BJ (cell line): ENCODE measurements at places on chromosomes 2 and 18.

GRCh38 chr2:133993160-133993559, 260.7 kb upstream of the MGAT5 start:
- no peak for DNase-seq

DNA sequence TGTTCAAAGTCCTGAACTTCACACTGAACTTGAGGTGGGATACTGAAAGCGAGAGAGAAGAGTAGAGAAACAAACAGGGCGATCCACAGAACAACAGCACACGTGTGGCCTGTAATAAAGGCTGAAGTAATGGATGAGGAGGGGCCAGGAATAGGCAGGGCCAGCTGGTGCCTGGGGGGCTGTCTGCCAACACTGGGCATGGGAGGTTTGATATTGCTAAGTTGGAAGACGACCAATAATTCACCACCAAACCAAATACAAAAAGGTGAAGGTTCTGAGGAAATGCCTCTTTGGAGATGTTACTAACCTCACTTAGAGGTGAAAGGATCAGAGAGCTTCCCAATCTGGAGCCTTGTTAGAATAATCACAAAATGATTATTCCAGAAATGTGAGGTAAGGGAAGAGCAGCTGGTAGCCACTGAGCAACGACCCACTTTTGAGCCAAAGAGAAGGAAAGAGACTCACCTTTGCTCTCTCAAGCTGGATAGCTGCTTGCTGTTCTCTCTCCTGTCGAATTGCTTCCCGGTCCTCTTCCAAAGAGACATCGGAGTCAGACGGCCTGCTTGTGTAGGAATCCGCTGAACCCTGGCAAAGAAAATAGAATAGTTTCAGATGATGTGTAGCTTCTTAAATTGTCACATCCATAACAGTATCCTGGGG, 54.7 kb upstream of the ARL5A start:
- DNase-seq: no peak

DNA sequence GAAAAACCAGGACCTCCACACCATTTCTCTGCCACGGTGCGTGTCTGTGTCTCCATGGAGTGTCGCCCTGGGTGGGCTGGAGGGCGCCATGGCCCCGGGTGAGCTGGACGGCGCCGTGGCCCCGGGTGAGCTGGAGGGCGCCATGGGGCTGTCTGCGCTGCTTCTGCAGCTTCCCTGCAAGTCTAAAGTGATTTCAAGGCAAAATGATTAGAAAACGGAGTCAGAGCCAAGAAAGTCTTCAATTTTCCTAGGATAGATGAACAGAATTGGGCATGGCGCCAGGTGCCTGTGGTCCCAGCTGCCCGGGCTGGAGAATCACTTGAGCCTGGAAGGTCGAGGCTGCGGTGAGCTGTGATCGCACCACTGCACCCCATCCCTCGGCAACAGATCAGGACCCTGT, 27.7 kb upstream of the NFATC1 start:
- DNase-seq: no peak

- DNase-seq: peak; percentile 95
Measured at GRCh38 chr2:102063941-102064678, 72.3 kb downstream of the IL1R2 start.

DNA sequence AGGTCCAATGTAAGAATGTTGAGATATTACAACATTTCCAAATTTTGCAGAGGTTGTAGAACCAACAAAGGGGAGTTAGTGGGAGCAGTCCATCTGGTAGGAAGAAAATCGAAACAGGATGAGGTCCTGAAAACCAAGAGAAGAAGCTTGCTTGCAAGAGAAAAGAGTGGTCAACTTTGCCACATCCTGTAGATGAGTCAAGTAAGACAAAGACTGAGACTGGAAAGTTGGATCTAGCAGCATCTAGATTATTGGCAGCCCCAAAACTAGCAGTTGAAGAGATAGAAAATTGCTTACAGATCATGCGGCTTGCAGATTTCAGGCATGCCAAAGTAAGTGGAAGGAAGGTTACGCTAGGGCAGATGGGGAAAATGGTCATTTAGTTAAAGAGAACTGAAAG, 378.9 kb downstream of the GRB14 start:
- no peak for DNase-seq

DNA sequence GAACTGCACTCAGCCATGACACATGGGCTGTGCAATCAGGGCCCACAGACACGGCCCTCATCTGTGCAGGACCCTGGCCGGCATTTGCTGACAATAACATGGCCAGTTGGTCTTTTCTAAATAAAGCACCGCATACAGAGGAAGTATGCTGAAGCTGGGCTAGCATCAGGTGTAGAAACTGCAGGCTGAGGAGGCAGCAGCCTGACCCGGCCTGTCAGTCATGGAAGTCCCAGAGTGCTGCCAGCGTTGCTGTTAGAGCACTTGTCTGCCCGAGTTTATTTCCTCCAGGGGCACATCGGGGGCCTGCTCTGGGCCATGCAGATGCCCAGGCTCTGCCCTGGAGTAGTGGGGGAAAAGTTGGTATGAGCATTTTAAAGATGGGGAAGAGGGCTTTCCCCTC, 4.1 kb upstream of the PTPN18 start:
- no peak for DNase-seq

- DNase-seq: peak; percentile 32
Measured at GRCh38 chr2:61460163-61460562, 10.7 kb downstream of the USP34 start.

GRCh38 chr2:148042219-148042618, 21.3 kb downstream of the MBD5 start:
- no peak for DNase-seq

DNA sequence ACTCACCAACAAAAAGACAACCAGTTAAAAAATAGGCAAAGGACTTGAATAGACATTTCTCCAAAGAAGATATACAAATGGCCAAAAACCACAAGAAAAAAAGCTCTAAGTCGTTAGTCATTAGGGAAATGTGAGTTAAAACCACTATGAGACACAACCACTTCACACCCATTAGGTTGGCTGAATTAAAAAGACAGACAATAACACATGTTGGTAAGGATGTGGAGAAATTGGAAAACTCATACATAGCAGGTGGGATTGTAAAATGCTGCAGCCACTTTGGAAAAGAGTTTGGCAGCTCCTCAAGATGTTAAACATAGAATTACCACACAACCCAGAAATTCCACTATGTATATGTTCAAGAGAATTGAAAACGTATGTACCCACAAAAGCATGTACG, 117.6 kb upstream of the SPATS2L start:
- no peak for DNase-seq

DNA sequence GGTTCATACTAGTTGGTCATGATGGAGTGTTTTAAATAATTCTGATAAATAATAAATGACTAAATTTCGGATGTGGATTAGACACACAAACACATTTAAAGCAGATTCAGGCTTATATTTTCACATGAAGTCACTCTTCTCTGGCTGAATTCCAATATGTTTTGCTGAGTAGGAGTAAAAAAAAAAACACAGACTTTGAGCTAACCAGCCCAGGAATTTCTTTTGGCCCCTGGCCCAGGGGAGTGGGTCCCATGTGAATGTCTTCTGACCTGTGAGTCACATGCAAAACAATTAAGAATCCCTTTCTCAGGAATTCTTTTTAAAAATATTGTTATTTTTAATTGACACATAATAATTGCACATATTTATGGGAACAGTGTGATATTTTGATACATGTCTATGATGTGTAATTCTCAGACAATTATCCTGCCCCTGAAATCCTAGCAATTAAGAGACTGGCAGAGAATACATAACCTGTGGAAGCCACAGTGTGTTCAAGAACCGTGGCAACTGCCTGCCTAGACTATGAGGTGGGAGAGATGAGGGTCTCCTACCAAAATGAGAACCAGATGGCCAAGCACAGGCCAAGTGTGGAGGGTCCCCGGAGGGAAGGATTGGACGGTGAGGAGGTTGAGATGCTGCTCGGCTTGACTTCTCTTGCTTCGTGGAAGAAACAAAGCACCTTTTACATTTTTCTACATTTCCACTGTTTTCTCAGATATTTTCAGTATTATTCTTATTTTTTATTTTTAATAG, 236.4 kb downstream of the PIEZO2 start:
- peak; percentile 18 for DNase-seq

- no peak for DNase-seq
Measured at GRCh38 chr2:24785671-24786321, 7.4 kb downstream of the PTRHD1 start.

- DNase-seq: no peak
Measured at GRCh38 chr2:4272261-4272858, 569.0 kb downstream of the DCDC2C start.

GRCh38 chr18:58937887-58938267, 73.2 kb downstream of the ZNF532 start:
- DNase-seq: no peak

- no peak for DNase-seq
Measured at GRCh38 chr2:154698296-154698720, at the start of gene KCNJ3. Gene KCNJ3, plus strand, starts transcription at chr2:154698695. Its CDS starts 81 bp downstream, at chr2:154698776.

GRCh38 chr2:162926907-162927306, 88.3 kb upstream of the KCNH7 start:
- no peak for DNase-seq

DNA sequence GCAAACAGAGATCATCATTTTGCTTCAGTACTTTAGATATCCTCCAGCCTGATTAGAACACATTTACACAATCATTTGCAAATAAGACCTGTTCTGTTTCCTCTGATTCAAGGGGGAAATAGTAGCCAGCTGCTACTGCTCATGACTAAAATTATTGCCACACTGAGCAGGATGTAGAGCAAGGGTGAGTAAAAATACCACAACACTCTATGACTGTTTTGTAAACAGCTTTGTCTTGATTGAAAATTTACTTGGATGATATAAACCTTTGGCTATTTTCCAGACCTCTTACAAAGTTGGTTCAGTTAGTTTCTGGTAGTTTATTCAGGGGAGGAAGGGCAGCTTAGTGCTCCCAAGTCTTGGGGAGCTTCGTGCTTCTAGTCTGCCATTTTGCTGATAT, 286.4 kb upstream of the CNTNAP5 start:
- DNase-seq: no peak

DNA sequence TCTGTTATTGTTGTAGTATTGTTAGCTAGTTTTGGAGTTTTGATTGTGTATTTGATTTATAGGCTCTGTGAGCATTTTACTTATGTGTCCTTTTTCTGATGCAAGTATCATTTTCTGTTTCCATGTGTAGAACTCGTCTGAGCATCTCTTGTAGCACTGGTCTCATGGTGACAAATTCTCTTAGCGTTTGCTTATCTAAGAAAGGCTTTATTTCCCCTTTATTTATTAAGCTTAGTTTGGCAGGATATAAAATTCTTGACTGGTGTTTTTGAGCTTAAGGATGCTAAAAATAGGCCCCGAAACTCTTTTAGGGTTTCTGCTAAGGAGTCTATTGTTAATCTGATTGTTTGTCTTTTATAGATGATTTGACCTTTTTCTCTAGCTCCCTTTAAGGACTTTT, 57.6 kb upstream of the THUMPD2 start:
- DNase-seq: no peak

- no peak for DNase-seq
Measured at GRCh38 chr2:160381425-160381951, 112.1 kb downstream of the RBMS1 start.

DNA sequence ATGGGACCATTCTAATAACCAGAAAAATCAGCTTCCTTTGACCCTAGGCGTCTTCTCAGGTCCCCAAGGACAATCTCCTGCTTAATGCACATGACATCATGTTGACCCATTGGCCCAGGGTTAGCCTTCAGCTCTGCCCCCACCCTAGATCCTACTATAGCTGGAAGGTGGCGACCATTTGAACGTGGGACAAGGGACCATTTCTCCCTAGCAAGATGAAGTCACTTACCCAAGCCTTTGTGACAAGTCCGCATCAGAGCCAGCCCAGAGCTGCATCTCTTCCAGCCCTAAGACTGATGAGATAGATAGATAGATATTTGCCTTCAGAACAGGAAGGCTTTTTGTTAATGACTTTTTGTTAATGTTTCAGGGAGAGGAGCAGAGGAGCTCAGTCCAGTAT, 28.2 kb upstream of the TAF1B start:
- no peak for DNase-seq

GRCh38 chr2:68152681-68153347, 4.9 kb upstream of the PNO1 start:
- no peak for DNase-seq

DNA sequence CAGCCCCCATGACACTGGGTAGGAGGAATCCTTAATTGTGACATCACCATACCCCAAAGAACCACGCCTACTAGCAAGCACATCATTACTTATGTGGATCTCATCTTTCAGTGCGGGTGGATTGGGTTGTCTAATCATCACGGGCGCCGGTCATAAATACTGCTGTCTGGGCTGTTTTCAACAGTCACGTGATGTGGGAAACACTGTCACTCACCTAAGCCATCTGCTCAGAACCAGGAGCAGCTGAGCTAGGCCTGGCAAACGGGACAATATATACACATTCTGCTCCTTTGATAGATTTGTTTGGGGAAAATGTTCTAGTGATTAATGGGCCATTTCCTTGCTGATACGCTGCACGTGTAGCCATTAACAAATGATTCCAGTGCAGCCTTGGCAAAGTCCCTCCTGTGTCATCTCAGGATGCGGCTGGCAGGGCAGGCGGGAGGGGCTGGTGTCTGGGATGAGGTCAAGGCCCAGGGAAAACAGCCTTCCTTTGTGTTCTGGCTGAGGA, 145.9 kb upstream of the COPS8 start:
- DNase-seq: no peak

GRCh38 chr2:26521913-26522180, 43.9 kb upstream of the OTOF start:
- DNase-seq: no peak

- no peak for DNase-seq
Measured at GRCh38 chr2:123513351-123513750, 511.7 kb upstream of the CNTNAP5 start.

GRCh38 chr18:9016633-9017166, 85.8 kb upstream of the NDUFV2 start:
- no peak for DNase-seq

DNA sequence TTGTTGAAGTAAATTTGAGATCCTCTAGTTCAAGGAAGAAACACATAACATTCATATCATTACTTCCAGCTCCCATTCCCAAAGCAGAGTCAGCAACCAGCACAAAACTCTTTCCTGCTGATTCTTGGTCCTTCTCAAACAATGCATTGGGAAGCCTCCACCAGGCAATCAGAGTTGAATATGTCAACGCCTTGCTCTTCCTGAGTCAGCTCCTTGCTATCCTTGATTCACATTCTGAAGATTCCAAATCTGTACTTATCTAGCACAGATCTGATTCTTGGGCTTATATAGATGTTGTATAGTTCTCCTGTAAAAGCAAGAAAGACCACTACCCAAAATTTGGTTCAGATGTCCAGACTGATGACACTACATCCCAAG, 29.6 kb downstream of the CFAP210 start:
- DNase-seq: peak; percentile 9

DNA sequence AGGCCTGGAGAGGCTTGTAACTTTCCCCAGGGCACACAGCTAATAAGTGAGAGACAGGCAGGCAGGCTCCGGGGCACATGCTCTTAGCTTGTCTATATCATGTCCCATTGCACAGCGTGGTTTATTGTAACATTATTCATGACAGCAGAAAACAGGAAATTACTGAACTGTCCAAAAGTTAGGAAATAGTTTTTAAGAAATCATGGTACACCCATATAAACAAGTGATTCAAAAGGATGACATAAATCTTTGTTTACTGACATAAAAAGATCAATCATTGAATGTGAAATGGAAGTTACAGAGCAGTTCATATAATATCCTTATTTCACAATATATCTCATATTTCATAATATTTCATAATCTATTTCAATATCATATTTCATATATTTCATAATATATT, 34.3 kb upstream of the TXNDC2 start:
- DNase-seq: no peak
